ENCODE measurements at places on chromosomes 13 and 19.

DNA sequence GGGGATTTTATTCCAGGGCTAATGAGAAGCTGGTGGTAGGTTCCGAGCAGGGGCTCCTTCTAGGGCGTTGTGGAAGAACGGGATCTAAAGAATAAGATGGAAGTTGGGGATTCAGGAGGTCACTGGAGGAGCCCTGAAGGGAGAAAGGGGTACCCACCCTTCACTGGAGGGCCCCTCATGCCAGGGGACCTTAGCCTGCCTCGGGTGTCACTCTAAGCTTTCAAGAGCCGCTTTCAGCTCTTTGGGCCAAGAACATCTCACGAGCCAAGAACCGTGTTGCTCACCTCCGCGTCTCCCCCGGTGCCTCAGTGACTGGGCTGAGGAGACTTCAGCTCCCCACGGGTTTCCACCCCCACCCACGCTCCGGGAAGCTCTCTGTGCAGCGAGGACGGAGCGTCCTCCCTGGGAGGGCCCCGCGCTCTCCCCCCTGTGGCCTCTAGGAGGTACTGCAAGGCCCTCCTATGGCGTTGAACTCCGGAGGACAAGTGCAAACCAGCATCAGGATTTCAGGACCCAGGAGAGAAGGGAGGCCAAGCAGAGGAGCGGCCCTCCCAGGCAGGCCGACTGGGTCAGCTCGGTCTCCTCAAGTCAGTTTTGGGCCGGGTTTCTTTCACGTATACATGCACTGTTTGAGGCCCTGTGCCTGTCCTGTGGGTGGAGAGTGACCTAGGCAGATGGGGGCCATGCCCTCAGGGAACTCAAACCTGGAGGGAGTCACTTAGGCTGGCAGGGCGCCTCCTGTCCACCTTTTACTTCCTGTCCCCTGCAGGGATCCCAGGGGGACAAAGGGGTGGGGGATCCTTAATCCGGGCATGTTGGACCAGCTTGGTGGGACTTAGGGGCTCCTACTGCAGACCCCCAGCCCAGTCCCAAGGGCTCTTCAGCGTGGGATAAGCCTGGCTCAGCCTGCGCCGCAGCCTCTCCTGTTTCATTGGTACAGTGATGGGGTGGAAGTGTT, 5.1 kb upstream of the KRTDAP start:
- DNase-seq, result peak; percentile 72

DNA sequence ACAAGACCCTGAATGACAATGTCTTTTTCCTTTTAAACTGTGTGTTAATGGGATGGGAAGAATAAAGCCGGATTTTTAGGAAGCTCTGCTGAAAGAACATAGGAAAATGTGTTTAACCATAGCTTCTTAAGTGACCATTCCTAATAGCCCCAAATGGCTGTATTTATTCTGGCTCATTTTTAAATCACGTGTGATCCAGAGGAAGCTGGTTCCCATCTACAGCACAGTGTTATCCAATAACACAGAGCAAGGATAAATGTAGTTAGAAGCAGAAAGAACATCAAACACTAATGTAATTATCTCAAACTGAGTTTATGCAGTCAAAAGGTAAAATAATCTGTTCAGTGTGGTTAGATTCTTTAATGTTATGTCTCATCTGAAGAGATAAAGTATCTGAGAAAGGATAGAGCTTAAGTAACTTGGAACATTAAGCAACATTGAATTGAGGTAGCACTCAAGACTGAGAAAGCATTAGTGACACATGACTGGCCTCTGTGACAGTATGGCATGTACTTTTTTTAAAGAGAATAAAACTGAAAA, 853.3 kb downstream of the GPC5 start:
- no peak for DNase-seq

- DNase-seq, result no peak
Observed at GRCh38 chr19:776549-776948, 20.7 kb upstream of the PTBP1 start.

GRCh38 chr19:13122980-13123957, 5.2 kb downstream of the NACC1 start:
- DNase-seq, result no peak

- no peak for DNase-seq
Observed at GRCh38 chr19:3100331-3100730, 6.2 kb downstream of the GNA11 start.

- DNase-seq, result no peak
Observed at GRCh38 chr13:32060401-32060878, 28.9 kb downstream of the FRY start.

DNA sequence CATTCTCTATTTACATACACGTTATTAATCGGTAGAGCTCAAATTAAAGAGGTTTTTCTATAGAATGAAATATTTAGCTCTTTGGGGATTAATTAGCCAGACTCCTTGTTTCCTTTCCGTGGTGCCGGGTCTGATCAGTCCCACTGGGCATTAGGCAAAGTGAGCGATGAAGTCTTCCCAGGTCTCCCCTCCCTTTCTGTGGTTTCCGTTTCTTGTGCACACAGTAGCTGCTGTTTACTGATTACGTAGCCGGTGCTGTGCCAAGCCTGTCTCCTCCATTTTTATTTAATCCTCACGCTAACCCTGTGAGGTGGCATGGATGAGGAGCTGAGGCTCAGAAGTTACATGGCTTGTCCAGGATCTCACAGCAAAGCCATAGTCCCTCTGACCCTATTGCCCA, 9.0 kb downstream of the SLC25A15 start:
- peak; percentile 36 for DNase-seq

DNA sequence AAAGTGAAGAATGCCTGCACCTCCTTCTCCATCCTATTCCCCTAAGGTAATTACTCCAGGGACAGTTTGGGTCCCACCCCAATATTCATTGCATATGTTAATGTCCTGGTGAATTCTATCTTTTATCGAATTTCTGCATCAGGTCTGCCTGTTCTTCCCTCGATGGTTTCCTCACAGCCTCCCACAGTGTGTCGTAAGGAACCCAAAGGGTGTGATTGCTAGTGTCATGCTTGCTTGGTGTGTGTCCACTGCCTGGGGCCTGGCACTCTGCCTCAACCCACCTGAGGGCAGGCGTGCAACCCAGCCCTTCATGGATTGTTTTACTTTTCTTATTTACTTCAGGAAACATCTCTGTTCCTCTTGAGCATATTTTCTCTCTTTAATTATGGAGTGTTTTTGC, 60.2 kb upstream of the CYSLTR2 start:
- no peak for DNase-seq

DNA sequence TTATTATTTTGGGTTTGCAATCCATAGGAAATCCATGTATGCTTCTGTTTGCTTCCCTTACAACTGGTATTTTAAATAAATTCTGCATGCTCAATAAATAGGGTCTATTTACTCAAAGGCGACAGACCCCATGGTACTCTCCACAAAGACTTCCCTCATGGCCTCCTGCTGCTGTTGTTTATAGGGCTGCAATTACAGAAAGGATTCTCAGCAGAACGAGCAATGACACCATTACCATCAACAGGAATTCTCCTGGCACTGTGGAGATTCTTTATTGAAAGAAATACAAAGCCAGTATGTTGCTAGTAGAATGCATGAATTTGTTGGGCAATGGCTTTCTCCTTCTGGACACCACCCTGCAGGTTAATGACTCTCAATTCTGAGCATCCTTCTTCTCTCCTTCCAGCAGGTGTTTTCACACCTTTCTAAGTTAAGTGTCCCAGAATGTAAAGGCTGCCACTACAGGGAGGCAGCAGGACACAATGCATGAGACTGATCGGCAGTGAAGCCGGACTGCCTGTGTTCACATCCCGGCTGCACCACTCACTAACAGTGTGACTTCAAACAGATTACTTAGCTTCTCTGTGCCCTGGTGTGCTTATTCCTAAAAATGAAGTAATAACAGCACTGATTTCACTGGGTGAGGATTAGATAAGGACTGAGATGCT, 360.2 kb downstream of the DNAJC15 start:
- DNase-seq, result no peak

GRCh38 chr19:32928806-32929205, 43.0 kb downstream of the CEP89 start:
- no peak for DNase-seq

DNA sequence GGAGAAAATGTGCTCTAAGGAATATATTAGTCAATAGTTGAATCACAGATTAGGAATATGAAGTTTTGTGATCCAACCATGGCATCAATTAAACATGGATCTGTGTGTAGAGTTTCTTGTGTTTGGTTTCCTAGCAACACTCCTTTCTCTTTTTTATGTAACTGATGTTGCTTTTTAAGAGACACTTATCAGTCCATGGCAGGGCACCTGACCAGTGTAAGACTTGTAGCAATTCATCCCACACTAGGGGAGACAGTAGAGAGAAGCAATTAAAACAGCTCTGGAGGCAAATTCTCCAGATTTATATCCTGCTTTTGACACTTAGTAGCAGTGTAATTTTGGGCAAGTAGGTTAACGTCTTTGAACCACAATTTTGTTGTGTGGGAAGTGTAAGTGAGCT, 1229.0 kb downstream of the PCDH9 start:
- no peak for DNase-seq

GRCh38 chr19:49149652-49150105, 5.5 kb downstream of the HRC start:
- DNase-seq, result no peak

- DNase-seq, result no peak
Observed at GRCh38 chr13:90258129-90258528, 1089.4 kb upstream of the MIR17HG start.

DNA sequence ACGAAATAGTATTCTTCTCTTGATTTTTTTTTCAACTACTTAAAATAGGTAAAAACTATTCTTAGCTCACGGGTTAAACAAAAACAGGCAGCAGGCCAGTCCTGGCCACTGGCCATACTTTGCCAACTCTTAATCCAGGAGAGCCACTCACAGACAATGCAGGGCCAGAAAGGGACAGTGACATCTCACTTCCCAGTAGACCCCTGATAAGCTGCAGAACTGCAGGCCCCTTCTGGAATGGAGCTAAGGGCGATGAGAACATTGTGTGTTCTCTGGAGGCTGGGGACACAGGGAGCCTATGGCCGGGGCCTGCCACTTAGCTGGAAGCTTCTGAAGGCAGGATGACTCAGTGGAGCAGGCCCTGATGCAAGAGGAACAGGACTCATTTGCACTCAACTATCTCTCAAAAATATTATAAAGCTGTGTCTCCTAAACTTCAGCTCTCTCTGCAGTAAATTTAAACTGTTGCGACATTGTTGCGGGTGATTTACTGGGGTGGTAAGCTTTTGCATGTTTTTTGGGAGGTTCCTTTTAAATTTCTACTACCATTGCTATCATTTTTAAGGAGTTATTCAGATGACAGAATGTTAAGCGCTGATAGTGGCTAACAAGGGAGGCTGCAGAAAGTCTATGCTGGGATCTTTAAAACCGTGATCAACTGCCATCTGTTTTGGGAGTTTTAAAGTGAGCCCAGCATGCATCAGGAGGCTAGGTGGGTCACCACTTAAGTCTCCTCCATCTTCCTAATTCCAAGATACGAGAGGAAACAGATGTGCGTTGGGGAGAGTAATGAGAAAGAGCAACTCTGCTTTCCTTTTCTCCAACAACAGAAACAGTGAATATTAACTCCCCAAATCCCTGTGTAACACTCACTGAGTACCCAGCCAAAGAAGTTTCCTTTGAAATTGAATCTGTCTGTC, 33.2 kb upstream of the KATNAL1 start:
- no peak for DNase-seq

DNA sequence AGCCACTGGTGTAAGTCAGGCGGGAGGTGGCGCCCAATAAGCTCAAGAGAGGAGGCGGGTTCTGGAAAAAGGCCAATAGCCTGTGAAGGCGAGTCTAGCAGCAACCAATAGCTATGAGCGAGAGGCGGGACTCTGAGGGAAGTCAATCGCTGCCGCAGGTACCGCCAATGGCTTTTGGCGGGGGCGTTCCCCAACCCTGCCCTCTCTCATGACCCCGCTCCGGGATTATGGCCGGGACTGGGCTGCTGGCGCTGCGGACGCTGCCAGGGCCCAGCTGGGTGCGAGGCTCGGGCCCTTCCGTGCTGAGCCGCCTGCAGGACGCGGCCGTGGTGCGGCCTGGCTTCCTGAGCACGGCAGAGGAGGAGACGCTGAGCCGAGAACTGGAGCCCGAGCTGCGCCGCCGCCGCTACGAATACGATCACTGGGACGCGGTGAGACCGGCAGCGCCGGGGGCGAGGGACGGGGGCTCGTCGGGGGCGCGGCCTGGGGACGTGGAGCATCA, at the start of gene ALKBH7:
TSS of gene ALKBH7 (plus strand) at position 201 of the 502 bp plus-strand sequence. CDS start at position 228, 27 bp downstream.
- DNase-seq, result peak; percentile 99

GRCh38 chr13:45807520-45808099, 43.9 kb downstream of the SIAH3 start:
- DNase-seq, result peak; percentile 33

DNA sequence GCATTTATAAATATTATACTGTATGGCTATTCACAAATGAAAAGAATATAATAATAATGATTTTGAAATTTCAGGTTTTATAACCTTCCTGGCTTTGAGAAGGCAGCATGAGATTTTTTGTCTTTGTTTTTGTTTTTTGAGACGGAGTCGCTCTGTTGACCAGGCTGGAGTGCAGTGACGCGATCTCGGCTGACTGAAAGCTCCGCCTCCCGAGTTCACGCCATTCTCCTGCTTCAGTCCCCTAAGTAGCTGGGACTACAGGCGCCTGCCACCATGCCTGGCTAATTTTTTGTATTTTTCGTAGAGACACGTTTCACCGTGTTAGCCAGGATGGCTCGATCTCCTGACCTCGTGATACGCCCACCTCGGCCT, 64.1 kb downstream of the ZNF429 start:
- peak; percentile 82 for DNase-seq

- no peak for DNase-seq
Observed at GRCh38 chr19:47309608-47310007, at the start of gene C5AR1. Gene C5AR1, plus strand, starts transcription at chr19:47309861. Its CDS starts 35 bp downstream, at chr19:47309896.

DNA sequence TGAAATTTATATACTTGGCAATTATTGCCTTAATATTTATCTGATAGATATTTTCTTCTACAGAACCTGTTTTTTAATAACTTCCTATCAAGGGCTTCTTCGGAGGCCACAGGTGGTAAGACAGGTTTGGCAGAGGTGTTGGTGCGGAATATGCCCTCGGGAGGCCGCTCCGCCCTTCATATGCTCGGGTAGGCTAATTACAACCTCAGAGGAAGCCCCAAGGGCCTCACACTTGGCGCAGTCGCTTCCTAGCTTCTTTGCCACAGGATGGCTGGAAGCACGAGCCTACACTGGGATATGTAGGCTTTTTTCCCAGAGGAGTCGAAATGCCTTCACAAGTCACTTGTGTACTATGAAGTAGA, 68.8 kb downstream of the LMO7 start:
- DNase-seq, result no peak

GRCh38 chr19:2060884-2061494, 9.9 kb upstream of the MKNK2 start:
- DNase-seq, result no peak

DNA sequence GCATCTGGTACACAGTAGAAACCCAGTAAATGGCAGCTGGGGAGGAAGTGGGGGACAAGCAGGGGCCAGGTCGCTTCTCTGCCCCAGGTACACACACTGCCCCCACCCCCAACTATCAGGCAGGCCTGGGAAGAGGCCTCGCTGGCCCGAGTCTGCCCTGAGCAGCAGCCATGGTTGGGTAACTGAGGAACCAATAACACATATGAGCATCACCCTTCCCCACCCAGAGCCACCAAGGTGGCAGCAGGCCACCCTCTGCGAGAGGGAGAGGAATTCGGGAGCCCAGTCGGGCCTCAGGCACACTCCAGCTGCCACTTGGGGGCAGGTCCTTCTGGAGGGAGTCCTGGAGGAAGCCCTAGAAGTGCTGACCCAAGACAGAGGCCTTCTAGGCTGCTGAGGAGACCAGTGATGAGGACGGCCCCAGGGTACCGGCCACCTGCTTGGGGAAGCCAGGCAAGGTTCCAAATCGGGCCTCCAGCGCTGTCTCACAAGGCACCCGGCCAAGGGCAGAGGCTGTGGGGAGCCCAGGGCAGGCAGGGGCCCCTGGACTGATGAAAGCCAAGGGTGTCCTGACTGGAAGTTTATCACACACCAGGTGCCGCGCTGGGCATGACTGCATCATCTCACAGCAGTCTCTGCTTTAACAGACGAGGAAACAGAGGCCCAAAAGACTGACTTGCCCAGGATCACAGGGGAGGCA, 14.0 kb upstream of the KPTN start:
- no peak for DNase-seq

Data from CD4-positive, alpha-beta T cell treated with Interleukin-10 for 1 hour (primary cell).